ENCODE measurements at places on chromosomes 7 and 10.

GRCh38 chr10:24469993-24470392, 253.7 kb downstream of the ARHGAP21 start:
- DNase-seq = peak; percentile 25

GRCh38 chr7:2665359-2665791, 22.6 kb upstream of the AMZ1 start:
- no peak for DNase-seq

- no peak for DNase-seq
Observed at GRCh38 chr7:190196-190595, 2.2 kb upstream of the FAM20C start.

DNA sequence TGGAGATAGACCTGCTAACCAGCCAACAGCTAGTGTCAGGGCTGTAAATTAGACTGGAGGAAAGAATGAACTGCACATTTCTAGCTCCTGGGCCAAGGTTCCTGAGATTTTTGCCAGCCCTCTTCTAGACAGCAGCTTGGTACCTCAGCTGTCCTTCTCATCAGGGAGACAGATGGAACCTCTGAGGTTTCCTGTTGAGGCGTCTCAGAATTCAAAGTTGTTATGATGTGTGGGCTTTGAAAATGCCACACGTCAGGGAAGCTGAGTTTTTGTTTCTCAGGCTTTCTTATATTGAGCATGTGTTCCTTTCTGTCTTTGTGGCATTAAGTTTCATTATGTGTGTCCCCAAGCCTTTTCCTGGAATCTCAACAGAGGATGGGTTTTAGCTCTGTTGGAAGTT, 736.6 kb downstream of the AUTS2 start:
- DNase-seq = no peak

GRCh38 chr7:22751341-22751740, 24.3 kb downstream of the IL6 start:
- no peak for DNase-seq

- DNase-seq = no peak
Observed at GRCh38 chr7:145718129-145718528, 398.5 kb upstream of the CNTNAP2 start.

DNA sequence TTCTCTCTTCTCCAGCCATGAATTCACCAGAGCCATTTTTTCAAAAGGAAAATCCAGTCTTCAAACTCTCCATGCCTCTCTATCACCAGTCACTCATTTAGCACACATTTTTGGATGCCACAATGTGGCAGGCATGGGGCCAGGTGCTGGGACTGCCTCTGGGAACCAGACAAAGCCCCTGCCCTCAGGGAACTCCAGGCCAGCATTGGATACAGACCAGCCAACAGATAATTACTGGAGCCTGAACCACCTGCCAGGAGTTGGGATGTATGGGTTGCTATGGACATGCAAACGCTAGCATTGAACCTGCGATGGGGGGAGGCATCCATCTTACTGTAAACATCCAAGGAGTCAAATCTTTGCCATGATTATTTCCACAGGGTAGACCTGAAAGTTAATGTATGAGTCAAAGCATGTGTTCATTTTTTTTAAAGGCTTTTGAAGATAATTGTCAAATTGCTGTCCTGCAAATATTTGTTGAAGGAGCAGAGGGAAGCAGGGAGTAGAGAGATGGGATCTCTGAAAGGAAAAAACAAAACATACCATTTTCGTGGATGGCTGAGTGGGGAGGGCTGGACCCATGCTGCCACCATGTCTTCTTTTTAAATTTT, 43.2 kb downstream of the SRRM3 start:
- DNase-seq = no peak

DNA sequence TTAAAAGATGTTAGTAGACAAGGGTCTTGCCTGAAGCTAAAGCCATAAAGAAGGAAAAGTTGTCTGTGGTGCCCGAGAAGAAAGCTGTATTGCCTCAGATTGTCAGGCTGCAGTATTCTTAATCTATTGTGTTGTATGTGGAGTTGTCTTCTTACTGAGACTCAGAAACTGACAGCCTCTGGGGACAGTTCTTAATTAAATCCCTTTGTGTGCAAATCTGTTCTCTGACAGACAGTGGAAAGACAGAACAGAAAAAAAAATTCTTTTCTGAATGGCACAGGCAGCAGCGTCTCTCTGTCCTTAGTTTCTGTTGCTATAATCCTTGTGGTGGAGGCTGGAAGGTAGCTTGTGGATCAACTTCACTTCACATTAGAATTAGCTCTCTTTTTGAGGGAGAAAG, 16.8 kb downstream of the VWC2 start:
- no peak for DNase-seq

- DNase-seq = peak; percentile 41
Observed at GRCh38 chr10:18140149-18140956, at the start of gene CACNB2. TSS of gene CACNB2 (plus strand) at chr10:18140424.

- DNase-seq = no peak
Observed at GRCh38 chr7:147798001-147798400, 792.6 kb upstream of the C7orf33 start.
